ENCODE measurements at places on chromosomes 5 and 9.

GRCh38 chr5:119417891-119418605 is 34.2 kb upstream of the HSD17B4 start:
- no peak for DNase-seq

DNA sequence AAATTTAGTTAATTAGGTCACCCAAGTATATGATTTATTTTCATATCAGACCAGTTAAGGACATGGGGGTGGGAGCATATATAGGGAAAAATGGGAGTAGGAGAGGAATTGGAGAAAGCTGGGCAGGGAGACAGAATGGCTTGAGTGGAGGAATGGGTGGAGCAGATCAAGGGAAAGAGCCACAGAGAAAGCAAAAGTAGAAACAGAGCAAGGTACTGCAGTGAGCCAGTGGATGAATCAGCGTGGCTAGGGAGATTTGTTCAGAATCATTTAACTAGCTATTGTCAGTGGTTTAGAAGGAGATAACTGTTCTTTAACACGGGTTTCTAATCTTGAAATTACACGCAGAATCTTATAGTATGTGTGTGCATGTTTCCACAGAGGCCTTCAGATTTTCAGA is 37.4 kb downstream of the SNX24 start:
- no peak for DNase-seq

- DNase-seq, result no peak
Measured at GRCh38 chr9:136679431-136679941, 7.8 kb downstream of the AGPAT2 start.

DNA sequence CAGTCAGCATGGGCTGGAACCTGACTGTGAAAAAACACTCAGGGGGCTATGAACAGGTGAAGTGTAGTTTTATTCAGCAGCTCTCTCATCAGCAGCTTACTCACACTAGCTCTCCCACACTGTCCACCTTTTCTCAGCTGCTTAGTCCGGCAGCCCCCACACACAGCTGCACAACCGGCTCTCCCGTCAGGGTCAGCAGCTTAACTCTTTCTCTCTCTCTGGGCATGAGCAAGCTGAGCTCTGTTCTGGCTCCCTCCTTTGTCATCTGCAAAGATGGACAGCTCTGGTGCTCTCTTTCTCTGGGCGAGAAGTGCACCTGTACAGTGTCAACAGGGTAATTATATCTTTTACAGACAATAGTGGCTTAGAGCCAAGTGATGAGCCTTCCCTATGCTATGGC is 8.2 kb downstream of the DMAC1 start:
- no peak for DNase-seq

- DNase-seq, result no peak
Measured at GRCh38 chr9:124665391-124666058, 105.6 kb downstream of the NR6A1 start.

GRCh38 chr5:147391781-147392180 is 118.1 kb downstream of the DPYSL3 start:
- DNase-seq, result no peak

Measured in activated CD4-positive, alpha-beta T cell treated with anti-CD3 and anti-CD28 coated beads, Interleukin-2, amount 50 U/mL, for 1 hour (primary cell).